Cortex of kidney (tissue), 1 donor: ENCODE measurements at places on chromosomes 16 and 17.

- no peak for DNase-seq
Observed at GRCh38 chr17:81020767-81021497, 14.0 kb upstream of the BAIAP2 start.

- DNase-seq: no peak
Observed at GRCh38 chr17:72404872-72405271, 284.1 kb downstream of the SOX9 start.

DNA sequence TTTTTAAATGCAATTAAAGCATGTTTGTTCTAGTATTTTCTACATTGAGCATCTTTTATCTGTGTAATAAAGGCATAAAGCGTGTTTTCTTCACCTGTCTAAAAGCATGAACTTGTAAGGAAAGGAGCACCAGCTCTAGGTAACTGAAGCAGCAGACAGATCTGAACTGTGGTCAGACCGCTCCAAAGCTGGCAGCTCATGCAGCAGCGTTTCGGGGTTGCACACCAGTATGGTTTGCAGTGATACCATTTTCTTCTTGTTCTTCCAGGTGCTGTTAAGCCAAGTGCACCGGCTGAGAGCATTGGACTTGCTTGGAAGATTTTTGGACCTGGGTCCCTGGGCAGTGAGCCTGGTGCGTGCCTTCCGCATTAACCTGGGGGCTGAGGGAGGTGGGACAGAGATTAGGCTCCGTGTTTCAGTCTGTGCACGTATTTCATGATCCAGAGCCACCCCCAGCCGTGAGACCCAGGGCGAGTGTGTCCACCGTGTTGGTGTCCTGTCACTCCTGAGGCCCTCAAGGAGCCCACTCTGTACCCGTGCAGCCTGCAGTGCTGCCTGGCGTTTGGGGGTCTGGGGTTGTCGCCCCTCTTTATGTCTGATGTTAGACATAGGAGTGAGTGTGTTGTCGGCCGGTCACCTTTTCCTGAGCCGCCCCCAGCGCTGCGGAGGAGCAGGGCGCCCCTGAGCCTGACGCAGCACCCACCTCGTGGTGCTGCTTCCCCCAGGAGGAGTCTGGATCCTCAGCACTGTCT lies 136.3 kb upstream of the CHMP6 start:
- no peak for DNase-seq

DNA sequence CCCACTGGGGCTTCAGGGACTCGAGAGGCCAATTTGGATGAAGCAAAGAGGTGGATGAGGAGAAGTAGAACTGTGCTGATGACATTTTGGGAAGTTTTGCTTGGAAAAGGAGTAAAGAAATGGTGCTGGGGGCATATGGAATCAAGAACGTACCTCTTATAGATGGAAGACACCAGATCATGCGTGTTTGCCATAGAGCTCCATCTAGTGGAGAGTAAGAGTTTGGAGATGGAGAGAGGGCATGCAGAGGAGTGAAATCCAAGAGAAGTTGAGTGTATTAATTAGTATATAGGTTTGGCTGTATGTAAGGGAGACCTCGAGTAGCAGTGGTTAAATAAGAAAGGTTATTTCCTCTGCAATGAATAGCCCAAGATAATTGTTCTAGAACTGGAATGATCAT lies 56.0 kb downstream of the SHISA6 start:
- no peak for DNase-seq

DNA sequence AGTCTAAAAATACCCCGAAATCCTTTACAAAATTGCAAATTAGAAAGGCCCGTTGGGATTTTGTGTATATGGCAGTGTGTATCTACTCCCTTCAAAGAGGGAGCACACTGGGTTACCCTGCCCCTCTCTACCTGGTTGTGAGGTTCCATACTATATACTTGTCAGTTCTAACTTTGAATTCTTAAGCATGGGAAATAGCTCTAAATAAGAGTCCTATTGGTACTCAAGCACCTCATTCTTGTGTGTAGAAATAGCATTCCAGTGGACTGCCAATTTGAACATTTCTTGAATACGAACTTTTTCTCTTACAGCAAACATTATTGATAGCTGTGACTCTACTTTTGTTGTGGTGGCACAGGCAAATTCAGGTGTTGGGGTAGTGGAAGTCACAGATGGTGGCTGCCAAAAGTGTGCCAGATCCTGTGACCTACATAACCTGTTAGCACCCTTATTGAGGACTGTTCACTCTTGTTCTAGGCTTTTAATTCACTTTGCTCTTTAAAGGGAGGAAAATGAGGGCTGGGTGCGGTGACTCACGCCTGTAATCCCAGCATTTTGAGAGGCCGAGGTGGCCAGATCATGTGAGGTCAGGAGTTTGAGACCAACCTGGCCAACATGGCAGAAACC lies 16.1 kb downstream of the ESRP2 start:
- DNase-seq: no peak

- no peak for DNase-seq
Observed at GRCh38 chr16:10835281-10835931, 16.8 kb upstream of the TVP23A start.

DNA sequence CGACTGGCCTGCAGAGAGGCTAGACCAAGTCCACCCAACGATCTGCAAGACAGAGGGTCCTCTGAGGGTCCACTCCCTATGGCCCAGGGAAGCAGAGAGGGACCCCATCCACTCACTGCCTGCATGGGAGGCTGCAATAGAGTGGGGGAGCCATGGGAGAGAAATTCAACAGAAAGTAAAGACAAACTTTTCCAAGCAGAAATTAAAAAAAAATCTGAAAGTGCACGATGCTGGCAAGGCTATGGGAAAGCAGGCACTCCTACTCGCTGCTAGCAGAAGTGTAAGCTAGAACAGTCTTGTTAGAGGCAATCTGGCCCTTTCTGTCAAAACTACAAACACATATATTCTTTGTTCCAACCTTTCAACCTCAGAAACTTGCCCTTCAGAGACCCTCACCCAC lies 85.4 kb downstream of the GAS7 start:
- no peak for DNase-seq

DNA sequence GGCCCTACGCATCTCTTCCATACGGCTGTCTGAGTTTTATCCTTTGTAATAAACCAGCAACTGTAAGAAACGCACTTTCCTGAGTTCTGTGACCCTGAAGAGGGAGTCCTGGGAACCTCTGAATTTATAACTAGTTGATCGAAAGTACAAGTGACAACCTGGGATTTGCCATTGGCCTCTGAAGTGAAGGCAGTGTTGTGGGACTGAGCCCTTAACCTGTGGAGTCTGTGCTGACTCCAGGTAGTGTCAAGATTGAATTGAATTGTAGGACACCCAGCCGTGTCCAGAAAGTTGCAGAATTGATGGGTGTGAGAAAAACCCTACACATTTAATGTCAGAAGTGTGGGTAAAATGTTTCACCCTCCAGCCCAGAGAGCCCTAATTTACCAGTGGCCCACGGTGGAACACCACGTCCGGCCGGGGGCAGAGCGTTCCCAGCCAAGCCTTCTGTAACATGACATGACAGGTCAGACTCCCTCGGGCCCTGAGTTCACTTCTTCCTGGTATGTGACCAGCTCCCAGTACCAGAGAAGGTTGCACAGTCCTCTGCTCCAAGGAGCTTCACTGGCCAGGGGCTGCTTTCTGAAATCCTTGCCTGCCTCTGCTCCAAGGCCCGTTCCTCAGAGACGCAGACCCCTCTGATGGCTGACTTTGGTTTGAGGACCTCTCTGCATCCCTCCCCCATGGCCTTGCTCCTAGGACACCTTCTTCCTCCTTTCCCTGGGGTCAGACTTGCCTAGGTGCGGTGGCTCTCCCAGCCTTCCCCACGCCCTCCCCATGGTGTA lies 1.5 kb downstream of the GAA start:
- no peak for DNase-seq

DNA sequence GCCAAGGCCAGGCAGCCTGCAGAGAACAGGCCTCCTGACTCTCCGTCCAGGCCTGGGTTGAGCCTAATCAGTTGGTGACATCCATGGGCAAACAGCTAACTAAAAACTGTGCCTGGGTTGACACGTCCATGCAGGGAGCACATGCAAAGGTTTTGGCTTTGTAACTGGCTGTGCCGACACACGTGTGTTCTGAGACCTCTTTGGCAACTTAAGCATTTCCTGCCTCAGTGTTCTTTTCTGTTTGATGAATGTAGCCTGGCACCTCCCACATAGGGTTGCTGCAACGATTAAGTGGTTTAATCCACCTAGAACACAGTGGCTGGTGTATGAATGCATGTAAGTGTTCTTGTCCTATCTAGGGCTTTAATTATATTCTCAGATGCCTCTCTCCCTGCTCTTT lies 3.2 kb downstream of the BCO1 start:
- DNase-seq: no peak

DNA sequence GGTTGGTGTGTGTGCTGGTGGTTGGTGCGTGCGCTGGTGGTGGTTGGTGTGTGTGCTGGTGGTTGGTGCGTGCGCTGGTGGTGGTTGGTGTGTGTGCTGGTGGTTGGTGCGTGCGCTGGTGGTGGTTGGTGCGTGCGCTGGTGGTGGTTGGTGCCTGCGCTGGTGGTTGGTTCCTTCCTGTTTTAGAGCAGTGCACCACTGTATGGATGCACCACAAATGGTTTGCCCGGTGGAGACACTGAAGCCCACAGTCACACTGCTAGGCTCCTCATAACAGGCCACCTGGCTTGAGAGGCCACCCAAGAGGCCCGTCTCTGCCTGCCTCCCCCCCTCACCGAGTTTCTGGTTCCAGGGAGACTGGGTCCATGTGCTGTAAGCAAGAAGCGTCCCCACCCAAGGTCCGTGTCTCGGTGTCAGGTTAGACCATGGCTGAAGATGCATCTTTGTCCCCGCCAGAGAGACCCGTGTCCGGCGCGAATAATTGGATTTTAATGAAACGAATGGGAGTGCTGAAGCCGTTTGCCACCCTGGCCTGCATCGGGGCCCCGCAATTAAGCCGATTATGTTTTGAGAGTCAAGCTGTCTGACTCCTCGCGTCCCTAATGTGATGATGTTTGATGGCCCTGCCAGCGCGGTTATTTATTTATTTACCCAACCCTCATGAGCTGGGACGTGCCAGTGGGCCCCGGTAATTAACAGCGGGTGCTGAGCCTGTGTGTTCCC lies 161.3 kb upstream of the GSE1 start:
- no peak for DNase-seq

DNA sequence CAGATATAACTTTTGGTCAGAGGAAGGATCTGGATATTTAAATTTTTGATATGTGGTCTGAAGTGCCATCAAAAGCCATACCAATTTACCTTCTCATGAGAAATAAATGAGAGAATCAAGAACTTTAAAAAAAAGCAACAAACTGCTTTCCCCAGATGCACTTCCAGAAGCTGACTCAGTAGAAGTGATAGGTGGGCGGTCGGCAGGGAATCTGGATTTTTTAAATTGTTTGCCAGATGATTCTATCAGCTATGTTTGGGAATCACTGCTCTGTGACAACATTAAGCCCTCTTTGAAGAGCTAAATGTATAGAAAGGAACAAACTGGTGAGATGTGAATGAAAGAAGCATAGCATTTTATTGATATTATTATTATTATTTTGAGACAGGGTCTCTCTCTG lies 19.2 kb downstream of the CDH3 start:
- no peak for DNase-seq

DNA sequence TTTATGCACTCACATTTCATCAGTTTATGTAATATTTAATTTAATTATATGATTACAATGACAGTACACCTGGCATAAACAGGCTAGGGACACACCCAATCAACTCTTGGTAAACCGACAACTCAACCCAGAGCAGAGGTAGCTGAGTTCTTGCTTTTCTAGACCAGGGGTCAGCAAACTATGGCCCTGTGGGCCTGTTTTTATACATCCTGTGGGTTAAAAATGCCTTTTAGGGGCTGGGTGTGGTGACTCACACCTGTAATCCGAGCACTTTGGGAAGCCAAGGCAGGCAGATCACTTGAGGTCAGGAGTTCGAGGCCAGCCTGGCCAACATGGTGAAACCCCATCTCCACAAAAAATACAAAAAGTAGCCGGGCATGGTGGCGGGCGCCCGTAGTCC lies 99.2 kb upstream of the TMEM97 start:
- no peak for DNase-seq

DNA sequence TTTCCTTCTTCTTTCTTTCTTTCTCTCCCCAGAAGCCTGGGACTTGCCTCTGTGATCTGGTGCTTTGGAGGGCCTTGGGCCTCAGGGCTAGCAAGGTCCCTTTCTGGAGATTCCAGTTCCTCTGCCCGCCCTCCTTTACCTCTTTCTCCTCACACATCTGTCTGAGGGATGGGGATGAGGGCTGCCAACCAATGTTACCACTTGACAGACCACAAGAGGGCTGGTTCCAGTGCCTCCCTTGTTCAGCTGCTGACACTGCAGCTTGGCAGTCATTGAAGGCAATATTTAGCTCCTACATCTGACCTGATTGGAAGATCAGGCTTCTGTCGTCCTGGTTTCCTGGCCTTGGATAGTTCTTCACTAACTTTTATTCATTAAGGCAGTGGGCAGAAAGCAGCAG lies 3.6 kb upstream of the ZNF652 start:
- no peak for DNase-seq

- DNase-seq: no peak
Observed at GRCh38 chr16:86062271-86062965, 163.5 kb downstream of the IRF8 start.

DNA sequence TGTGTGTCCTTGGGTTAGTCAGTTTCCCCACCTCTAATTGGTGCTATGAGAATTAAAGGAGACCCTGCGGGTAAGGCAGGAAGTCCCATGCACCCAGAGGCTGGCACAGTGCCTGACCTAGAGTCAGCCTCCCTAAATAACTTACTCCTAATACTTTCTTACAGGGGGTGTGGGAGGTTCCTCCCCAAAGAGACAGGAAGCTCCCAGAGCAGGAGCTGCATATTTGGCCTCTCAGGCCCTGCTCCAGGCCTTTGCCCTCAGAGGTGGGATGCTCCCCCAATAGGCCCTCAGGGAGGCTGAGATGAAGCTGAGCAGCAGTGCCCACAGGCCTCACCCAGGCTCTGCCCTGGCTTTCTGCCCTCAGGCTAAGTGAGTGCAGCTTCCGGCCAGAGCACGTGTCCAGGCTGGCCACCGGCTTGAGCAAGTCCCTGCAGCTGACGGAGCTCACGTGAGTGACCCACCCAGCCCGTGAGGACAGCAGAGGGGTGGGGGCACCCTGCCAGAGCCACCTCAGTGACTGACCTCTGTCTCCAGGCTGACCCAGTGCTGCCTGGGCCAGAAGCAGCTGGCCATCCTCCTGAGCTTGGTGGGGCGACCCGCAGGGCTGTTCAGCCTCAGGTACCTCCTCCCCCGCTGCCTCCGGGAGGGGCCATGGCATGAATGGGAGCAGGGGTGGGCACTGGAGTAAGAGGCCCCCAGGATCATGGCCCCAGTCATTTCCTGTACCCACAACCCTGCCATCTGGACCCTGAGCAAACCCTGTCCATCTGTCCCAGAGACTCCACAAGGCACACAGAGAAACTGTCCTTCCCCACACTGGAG lies 31.1 kb upstream of the CPNE2 start:
- DNase-seq: no peak

DNA sequence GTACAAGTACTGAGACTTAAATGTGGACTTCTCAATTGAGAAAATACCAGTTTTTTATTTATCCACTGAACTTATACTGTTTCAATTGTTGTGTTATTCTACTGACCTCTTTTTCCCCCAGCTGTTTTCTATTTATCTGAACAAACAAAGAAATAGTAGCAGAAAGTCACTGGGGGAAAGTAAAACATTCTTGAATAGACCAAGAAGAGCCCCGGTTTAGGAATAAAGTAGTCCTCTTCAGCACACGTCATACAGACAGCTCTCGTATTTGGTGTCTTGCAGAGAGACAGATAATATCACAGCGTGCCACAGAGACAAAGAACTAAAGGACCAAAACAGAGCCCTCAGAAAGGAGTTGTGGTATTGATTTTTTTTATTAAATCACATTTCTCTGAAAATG lies 1159.1 kb upstream of the CDH8 start:
- DNase-seq: no peak

- DNase-seq: no peak
Observed at GRCh38 chr17:17126131-17127110, 79.7 kb downstream of the PLD6 start.

GRCh38 chr17:67217446-67217845 lies 27.6 kb downstream of the HELZ start:
- no peak for DNase-seq
